ENCODE measurements at places on chromosomes 5 and 9.
A peak's percentile ranks its signal among the peaks of the same experiment; 100 is the strongest.

DNA sequence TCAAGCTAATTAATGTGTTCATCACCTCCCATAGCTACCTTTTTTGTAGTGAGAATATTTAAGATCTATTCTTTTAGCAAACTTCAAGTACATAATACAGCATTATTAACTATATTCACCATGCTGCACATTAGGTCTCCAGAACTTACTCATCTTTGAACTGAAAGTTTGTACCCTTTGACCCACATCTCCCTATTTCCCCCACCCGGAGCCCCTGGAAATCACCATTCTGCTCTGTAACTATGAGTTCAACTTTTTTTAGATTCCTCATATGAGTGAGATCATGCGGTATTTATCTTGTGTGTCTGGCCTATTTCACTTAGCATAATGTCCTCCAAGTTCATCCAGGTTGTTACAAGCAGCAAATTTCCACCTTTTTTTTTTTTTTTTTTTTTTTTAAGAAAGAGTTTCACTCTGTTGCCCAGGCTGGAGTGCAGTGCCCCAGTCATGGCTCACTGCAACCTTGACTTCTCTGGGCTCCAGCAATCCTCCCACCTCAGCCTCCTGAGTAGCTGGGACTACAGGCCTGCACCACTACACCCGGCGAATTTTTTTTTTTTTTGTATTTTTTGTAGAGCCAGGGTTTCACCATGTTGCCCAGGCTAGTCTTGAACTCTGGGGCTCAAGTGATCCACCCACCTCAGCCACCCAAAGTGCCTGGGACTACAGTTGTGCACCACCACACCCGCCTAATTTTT, 100.4 kb upstream of the SAP30L start:
- DNase-seq, result no peak

- DNase-seq, result no peak
These were observed 13.9 kb upstream of the RARS1 start for GRCh38 chr5:168472329-168472728.

- no peak for DNase-seq
These were observed 154.6 kb upstream of the GHR start for GRCh38 chr5:42268630-42269029.

GRCh38 chr5:69202497-69202896, 13.1 kb downstream of the CENPH start:
- DNase-seq, result no peak

- peak; percentile 27 for DNase-seq
These were observed 3.8 kb downstream of the CREB3 start for GRCh38 chr9:35736201-35736633.

- no peak for DNase-seq
These were observed 233.2 kb downstream of the NMUR2 start for GRCh38 chr5:152171888-152172287.

DNA sequence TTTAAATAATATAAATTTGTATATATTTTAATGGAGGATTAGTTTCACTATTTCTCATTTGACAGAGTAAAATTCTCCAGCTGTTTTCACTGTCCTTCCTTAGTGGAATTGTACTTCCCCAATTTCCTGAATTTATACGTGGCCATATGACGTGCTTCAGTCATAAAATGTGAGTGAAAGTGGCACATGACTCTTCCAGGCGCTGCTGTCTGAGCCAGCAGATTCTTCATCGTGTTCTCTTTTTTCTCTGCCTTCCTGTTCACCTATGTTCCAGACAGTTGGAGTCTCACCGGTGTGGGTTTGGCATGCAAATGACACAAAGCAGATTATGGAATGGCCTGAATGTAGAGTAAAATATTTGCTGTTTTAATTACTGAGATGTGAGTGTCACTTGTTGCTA, 684.1 kb downstream of the SEMA5A start:
- no peak for DNase-seq

- no peak for DNase-seq
These were observed 1066.1 kb downstream of the NR2F1-AS1 start for GRCh38 chr5:92514896-92515295.

DNA sequence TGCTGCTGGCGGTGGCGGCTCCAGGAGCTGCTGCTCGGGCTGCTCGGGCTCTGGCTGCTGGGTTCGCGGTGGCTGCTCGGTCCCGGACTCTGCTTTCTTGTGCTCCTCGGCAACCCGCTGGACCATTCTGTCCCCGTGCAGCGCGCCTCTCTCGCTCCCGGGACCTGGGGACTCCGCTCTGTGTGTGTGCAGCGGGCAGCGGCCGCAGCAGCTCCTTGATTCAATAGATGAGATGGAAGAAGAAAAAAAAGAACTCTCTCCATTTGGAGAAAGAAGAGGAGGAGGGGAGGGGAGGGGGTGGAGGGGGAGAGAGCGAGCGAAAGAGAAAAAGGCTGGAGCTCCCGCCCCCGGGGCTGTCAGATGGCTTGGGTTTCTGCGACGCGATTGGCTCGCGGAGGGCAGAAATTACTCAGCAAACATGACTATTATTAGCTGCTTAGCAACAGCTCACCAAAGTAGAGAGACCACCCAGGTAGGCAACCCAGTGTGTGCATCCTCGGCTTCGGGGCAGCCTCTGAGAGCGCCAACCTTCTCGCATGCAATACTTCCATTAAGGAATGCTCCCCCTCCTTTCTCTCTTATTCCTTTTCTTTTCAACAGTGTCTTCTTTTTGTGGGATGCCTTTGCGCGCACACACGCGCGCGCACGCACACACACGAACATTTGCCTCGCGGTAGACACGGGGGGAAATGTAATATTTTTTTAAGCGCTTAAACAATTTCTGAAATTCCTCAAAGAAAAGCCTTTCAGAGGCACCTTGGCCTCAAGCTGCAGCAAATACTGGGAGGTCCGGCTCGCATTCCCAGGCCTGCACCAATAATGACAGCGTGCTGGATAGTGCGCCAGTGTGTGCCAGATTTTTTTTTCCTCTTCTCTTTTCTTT, 7.6 kb downstream of the PTCH1 start:
- DNase-seq, result peak; percentile 86

DNA sequence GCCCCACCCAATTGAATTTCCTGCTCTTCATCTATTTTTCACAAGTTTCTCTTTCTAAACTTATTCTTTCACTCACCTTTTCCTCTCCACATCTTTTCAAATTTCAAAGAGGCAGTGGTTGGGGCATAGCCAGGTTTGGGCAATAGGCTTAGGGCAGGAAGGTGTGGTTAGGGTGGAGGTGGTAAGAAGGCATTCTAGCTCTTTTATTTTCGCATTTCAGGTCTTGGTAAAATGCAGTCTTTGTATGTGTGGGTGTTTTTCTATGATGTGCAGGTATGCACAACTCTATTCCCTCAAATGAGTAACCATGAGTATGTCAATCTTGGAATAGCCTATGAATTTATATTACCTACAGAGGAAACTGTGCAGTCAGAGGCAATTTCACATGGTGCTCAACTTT, 129.8 kb upstream of the IFNE start:
- no peak for DNase-seq

DNA sequence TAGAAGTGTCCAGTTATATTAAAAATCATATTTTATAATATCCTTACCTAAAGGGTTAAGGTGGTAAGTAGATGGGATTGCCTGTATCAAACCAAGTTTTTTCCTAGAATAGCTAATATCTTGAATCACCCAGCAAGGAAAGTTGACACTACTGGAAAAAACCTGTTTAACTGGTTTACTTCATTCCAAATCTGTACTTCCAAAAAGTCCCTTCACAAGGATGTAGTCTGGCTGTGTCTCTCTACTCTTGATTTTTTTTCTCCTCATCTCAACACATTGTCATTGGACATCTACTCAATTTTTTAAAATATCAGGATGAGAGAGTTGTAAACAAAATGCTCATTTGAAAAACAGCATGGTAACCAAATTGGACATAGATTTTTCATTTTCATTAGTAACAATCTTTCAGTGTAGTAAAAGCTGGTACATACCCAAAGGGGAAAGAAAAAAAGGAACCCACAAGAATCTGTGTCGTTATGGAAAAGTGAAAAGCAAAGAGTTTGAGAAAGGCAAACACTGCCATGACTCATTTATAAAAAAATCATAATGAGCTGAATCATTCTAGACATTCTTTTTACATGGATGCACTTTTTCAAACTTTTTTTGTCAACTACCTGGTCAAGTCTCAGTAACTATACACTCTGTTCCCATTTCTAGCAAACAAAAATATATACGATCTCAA, 173.5 kb downstream of the GLIS3 start:
- no peak for DNase-seq

DNA sequence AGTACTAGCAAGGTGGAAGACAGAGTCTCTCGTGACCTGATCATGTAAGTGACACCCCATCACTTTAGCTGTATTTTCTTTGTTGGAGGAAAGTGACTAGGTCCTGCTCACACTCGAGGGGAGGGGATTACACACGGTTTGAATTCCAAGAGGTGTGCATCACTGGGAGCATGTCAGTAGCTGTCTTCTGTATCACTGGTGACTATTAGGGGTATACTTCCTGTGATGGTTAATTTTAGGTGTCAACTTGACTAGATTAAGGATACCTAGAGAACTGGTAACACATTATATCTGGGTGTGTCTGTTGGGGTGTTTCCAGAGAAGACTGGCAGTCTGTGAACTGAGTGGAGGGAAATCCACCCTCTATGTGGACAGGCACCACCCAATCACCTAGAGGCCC, 22.5 kb downstream of the FOXD1 start:
- DNase-seq, result no peak

DNA sequence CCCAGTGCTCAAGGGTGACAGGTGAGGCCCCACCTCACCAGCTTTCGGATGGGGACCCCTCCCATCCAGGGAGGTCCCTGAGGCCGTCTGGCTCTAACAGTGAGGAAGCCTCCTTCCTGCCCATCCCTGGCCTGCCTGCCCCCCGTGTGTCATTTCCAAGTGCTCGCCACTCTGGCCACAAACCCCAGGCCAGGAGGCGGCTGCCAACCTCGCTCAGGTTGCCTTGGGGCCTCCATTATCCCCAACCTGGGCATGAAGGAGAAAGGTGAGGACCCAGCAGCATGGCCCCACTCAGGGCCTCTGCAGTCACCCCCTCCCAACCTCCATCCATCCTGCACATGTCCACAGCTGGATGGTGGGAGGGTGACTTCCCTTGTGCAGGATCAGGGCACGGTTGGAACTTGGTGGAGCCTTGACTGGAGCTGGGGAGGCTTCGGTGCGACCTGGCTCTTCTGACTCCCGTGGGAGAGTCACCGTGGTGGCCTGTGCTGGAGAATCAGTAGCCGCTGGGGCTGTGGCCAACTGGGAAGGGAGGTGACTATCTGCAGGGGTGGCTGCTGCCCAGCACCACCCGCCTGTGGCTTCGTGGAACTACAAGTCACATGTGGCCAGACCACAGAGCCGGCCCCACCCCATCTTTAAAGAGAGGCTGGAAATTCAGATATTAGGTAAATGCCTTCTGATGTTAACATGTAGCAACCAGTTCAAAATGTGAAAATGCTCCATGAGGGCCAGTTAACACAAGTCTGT, 37.5 kb upstream of the GFPT2 start:
- DNase-seq, result no peak

GRCh38 chr5:26833596-26833995, 204.8 kb downstream of the CDH9 start:
- DNase-seq, result no peak

DNA sequence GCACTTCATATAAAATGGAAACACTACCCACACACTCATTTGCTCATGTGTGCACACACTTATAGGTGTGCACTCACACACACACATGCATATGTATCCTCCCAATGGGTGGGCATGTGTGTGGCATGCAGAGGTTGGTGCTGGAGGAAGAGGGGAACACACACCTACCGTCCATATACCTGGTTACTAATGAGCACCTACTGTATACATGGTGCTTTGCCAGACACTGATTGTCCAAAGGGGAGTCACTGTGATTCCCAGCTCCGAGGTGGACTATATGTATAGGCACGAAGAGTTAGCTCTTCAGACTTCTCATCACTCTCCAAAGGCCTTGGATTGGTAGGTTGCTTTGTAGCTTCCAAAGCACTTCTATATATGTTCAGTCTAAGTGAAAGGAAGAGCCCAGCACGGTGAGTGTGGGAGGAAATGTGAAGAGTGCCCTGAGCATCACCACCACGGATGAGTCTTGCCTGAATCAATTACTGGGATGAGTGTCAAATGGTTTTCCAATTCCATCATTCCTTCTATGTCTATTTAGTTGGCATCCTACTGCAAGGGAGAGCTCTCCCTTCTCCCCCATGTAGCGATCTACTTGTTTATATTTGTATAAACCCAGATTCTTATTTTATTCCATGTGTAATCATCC, 12.6 kb upstream of the ERGIC1 start:
- DNase-seq, result no peak

DNA sequence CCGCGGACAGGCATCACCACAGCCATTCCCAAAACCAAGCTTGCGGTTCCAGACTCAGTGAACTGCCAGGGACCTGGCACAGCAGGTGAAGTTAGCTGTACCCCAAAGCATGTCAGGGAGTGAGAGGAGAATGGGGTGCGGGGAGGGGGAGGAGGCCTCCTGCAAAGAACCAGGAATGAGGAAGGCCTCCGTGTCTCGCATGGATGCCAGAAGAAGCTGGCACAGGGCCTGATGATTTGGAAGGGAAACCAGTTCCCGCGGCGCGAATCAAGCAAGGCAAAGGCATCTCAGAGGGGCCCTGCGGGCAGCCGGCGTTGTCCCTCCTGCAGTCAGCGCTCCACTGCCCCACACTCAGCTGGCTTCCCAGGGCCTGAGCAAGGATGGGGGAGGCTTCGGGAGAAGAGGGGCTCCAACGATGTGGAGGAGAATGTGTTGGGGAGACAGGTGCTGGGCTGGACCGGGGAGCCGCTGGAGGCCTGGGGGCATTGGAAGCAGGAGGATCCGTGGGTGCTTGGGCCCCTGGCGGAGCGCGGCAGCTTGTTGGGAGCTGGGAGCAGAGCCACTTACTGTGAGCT, 14.6 kb downstream of the SLC9A3 start:
- no peak for DNase-seq

GRCh38 chr9:81669866-81670265, 19.5 kb downstream of the TLE1 start:
- no peak for DNase-seq

DNA sequence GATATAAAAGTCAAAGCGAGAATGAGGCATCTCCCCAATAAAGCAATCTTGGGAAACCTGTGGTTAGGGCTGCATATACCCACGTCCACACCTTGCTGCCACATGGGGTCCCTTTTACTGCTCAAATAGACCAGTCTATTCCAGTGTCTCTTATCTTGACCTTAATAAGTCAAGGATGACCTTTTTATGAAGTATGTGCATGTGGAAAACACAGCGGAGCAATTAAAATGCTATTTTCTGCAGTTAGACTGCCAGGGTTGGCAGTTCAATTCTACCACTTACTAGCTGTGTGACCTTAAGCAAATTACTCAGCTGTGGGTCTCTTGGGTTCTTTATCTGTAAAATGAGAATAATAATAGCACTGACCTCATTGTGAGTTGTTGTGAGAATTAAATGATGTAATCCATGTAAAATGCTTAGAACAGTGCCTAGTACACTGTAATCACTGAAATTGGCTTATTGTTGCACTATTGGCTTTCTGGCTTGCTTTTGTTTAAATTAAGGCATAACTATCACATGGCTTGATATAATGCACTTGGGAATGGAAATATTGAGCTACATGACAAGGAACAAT, 67.8 kb upstream of the HSPB3 start:
- no peak for DNase-seq

- no peak for DNase-seq
These were observed 49.5 kb upstream of the RORB start for GRCh38 chr9:74447451-74448193.

- no peak for DNase-seq
These were observed 38.9 kb downstream of the PRRC2B start for GRCh38 chr9:131432597-131433301.

Measured in NCI-H774 (cell line).